ENCODE measurements at places on chromosomes 1 and 21.

DNA sequence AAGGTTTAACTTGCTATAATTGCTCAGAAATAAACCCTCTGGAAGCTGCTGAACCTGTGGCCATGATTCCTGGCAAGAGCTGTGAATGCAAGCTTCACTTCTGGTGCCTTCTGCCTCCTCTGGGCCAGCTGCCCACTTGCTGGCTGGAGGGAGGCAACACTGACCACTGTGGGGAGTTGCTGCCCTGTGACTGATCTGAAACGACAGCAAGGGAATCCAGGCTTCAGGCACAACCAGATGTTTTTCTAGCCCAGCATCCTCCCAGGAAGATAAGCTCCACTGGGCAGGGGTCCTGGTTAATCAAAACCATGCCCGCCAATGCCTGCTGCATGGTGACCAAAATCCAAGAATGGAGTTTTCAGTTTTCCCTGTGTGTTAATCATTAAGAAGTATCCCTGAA lies 180.0 kb upstream of the HMGB4 start:
- no peaks in the 10 kb centered on the region for H3K27me3 ChIP-seq
- no peak overlapping the region for H3K27ac ChIP-seq
- no peaks in the 10 kb centered on the region for H3K36me3 ChIP-seq
- DNase-seq = no peak

GRCh38 chr1:31670593-31670964 lies 25.9 kb upstream of the PEF1 start:
- H3K4me1 ChIP-seq = no peaks in the 10 kb centered on the region
- no peaks in the 10 kb centered on the region for H3K36me3 ChIP-seq
- H3K27ac ChIP-seq = no peak overlapping the region

- peaks cover 2% of the 10 kb centered on the region for H3K27me3 ChIP-seq
- DNase-seq = peak; percentile 15
- H3K36me3 ChIP-seq = no peaks in the 10 kb centered on the region
- H3K4me1 ChIP-seq = no peaks in the 10 kb centered on the region
- peak within 1 kb of the TSS; percentile 71 for H3K4me3 ChIP-seq
- no peak within 1 kb of the TSS for H3K27ac ChIP-seq
Measured at GRCh38 chr21:41316200-41317062, at the start of gene FAM3B. TSS of gene FAM3B (plus strand) at chr21:41316801. CDS start at chr21:41316880, 79 bp downstream.

GRCh38 chr1:207424570-207425131 lies 29.5 kb upstream of the CR2 start:
- H3K27me3 ChIP-seq = no peaks in the 10 kb centered on the region
- H3K36me3 ChIP-seq = no peaks in the 10 kb centered on the region
- no peaks in the 10 kb centered on the region for H3K4me1 ChIP-seq
- H3K27ac ChIP-seq = no peak overlapping the region

DNA sequence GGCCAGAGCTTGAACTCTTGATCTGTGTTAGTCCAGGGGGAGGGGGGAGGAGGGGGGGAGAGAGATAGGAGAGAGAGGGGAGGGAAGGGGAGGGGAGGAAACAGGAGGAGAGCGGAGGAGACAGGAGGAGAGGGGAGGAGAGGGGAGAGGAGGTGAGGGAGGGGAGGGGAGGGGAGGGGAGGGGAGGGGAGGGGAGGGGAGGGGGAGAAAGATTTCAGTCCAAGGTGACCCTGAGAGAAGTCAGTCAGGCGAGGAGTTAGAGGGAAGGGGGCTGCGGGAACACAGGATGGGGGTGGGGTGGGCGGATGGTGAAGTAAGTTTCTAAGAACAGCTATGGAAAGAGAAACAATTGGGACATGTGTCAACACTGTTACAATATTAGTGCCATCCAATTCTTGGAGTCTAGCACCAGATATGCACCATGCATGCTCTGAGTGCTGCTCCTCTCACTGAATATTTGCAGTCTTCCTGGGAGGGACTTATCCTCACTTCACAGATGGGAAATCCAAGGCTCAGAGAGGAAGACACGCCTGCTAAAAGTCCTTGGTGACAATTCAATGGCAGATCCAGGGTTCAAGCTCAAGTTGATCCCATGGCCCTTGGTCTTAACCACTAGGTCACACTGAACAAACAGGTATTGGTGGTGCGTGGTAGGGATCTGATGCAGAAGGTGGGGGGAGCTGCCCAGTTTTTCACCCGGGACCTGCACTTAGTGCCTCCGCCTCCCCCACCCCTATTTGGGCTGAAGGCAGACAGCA lies 42.5 kb upstream of the ECE1 start:
- H3K27ac ChIP-seq = no peak overlapping the region
- no peak for DNase-seq
- H3K4me3 ChIP-seq = no peak overlapping the region
- peaks cover 19% of the 10 kb centered on the region for H3K4me1 ChIP-seq

DNA sequence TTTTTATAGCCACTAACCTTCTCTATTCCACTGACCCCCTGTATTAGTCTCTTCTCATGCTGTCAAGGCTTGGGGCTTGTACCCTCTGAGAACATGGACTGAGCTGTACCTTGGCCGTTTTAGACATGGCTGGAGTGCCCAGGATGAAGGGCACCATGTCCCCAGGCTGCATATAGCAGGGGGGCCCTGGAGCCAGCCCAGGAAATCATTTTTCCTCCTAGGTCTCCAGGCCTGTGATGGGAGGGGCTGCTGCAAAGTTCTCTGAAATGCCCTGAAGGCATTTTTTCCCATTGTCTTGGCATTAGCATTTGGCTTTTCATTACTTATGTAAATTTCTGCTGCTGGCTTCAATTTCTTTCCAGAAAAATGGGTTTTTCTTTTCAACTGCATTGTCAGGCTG lies 119.5 kb downstream of the NTMT2 start:
- no peak overlapping the region for H3K27ac ChIP-seq
- H3K4me1 ChIP-seq = no peaks in the 10 kb centered on the region
- H3K27me3 ChIP-seq = no peaks in the 10 kb centered on the region
- H3K4me3 ChIP-seq = no peak overlapping the region
- DNase-seq = no peak
- no peaks in the 10 kb centered on the region for H3K36me3 ChIP-seq
